H9 (cell line): ENCODE measurements at places on chromosomes 6 and 20. TPM values are rescaled to one million over a fixed set of nuclear protein-coding genes. Genes with fewer than 3 reads are reported as not detected.

DNA sequence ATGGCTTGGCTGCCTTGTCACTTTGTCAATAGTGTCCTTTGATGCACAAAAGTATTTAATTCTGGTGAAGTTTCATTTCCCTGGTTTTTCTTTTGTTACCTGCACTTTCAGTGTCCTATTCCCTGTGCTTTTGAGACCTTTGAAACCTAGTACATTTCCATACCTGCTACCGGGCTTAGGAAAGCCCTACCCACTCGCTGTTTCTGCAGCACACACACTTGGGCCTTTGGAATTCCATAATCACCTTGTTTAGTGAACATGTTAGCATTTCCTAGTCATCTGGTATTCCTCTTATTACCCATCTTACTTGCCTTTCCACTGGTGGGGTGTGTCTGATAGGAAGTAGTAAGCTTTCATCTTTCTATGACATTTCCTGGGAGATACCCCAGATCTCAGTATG is 19.3 kb upstream of the SYNDIG1 start:
- no peak overlapping the region for H3K4me3 ChIP-seq
- H3K36me3 ChIP-seq, result no peaks in the 10 kb centered on the region
- no peak overlapping the region for H3K27ac ChIP-seq
- H3K27me3 ChIP-seq, result no peaks in the 10 kb centered on the region
- H3K4me1 ChIP-seq, result peaks cover 6% of the 10 kb centered on the region; the same call in 1 of the 2 replicates

CASS4 gene
- not detected in 2 replicates for total RNA-seq

- no peak for DNase-seq
- no peaks in the 10 kb centered on the region for H3K36me3 ChIP-seq
- no peaks in the 10 kb centered on the region for H3K4me1 ChIP-seq
- H3K27ac ChIP-seq, result no peak overlapping the region
- no peaks in the 10 kb centered on the region for H3K27me3 ChIP-seq
These were observed 140.3 kb downstream of the NFATC2 start for GRCh38 chr20:51402201-51402600.

- H3K27me3 ChIP-seq, result no peaks in the 10 kb centered on the region
- H3K27ac ChIP-seq, result no peak overlapping the region
- H3K36me3 ChIP-seq, result no peaks in the 10 kb centered on the region
- no peak overlapping the region for H3K4me3 ChIP-seq
- H3K4me1 ChIP-seq, result no peaks in the 10 kb centered on the region
These were observed 278.9 kb downstream of the ESR1 start for GRCh38 chr6:152086223-152086873.

DNA sequence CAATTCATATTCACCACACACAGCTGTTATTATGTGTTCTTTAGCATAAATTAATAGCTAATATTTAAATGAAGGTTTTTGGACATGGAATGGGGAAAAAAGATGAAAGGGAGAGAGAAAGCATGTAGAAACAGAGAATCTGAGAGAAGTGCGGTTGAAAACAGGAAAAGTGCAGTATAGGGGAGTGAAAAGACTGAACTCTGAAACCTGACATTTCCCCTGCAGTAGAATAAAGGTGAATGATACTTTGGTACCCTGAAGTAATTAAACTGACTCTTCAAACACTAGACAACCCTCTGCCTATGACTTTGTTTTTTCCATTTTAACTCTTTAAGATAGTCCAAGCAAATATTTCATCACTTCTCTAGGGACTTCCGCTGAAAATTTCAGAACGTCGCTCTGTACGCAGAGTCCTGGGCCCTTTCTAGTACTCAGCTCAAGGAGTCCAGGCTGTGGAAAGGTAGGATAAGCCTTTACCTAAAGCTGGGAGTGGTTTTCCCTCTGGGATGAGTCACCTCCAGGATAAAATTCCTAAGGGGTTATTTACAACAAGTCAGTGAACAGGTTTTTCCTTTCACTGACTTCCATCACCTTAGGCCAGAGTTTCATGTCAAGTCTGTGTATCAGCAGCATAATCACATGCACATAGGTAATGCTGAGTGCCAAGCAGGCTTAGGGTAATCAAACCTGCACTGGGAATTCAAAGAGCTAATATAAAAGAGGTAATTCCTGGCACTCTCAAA is 614.5 kb downstream of the PKHD1 start:
- no peaks in the 10 kb centered on the region for H3K36me3 ChIP-seq
- DNase-seq, result no peak
- no peaks in the 10 kb centered on the region for H3K4me1 ChIP-seq
- H3K27me3 ChIP-seq, result no peaks in the 10 kb centered on the region
- no peak overlapping the region for H3K4me3 ChIP-seq
- H3K27ac ChIP-seq, result no peak overlapping the region

FOXC1 gene
- 0.04 TPM in 1 of 2 replicates, not detected in the other for total RNA-seq

TPBG gene
- total RNA-seq, result 19.0 and 20.8 TPM in 2 replicates

DNA sequence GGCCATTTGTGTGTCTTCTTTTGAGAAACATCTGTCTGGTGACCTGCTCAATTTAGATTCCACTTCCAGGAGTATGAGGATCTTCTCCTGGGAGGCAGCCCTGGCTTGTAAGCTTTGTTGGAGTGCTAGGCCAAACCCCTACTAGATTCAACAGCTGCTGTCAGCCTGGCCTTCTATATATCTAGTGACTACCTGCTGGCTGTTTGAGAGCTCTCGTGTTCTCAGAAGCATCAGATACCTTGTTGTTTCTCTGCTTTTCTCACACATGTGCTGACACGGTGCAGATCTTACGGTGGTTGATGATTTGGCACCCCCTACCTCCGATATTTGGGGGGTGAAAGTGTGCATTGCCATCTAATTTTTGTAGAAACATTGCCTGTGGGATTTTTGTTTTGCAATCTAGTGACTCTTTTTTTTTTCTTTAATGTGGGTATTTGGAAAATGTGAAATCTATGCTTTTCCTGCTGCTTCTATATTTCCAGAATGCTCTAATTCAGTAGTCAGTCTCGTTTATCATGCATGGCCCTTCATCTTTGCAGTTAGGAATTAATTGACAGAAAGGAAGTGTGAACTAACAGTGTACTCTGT is 4.7 kb downstream of the CCN2 start:
- H3K4me1 ChIP-seq, result no peaks in the 10 kb centered on the region
- no peak overlapping the region for H3K4me3 ChIP-seq
- peaks cover 22% of the 10 kb centered on the region for H3K36me3 ChIP-seq

GRCh38 chr6:85828973-85829372 is 186.3 kb upstream of the SYNCRIP start:
- no peak overlapping the region for H3K27ac ChIP-seq
- H3K4me3 ChIP-seq, result no peak overlapping the region
- H3K36me3 ChIP-seq, result peaks cover 7% of the 10 kb centered on the region
- no peaks in the 10 kb centered on the region for H3K27me3 ChIP-seq
- no peak for DNase-seq
- no peaks in the 10 kb centered on the region for H3K4me1 ChIP-seq

DNA sequence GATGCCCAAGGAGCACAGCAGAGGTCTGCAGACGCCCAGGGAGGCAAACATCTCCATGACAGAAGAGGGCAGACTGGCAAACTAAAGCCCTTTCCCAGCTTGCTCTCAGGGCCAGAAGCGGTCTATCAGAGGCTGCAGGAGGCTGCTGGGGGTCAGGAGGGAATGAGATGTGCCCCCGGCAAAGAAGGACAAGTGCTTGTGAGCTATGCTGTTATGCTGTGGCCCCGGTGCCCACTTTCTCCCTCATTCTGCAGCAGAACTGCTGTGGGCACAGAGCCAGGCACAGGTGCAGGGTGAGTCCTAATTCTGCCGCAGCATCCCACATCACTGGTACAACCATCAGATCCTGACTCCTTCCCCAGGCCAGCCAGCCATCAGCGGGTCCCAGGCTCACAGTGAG is 46.4 kb downstream of the LRFN2 start:
- no peaks in the 10 kb centered on the region for H3K27me3 ChIP-seq
- H3K4me1 ChIP-seq, result peaks cover 2% of the 10 kb centered on the region; the same call in 1 of the 2 replicates
- H3K36me3 ChIP-seq, result no peaks in the 10 kb centered on the region
- no peak overlapping the region for H3K27ac ChIP-seq

GRCh38 chr6:112100561-112100960 is 13.2 kb downstream of the FAM229B start:
- H3K4me3 ChIP-seq, result no peak overlapping the region
- peak; percentile 45 for DNase-seq
- H3K36me3 ChIP-seq, result peaks cover 4% of the 10 kb centered on the region
- H3K27ac ChIP-seq, result peak overlapping the region; percentile 75
- peaks cover 12% of the 10 kb centered on the region for H3K4me1 ChIP-seq

PHACTR3 gene
- total RNA-seq, result not detected in 2 replicates

RIPPLY2 gene
- 0.90 TPM in 2 replicates for total RNA-seq
